ENCODE measurements at places on chromosomes 7 and 10.

DNA sequence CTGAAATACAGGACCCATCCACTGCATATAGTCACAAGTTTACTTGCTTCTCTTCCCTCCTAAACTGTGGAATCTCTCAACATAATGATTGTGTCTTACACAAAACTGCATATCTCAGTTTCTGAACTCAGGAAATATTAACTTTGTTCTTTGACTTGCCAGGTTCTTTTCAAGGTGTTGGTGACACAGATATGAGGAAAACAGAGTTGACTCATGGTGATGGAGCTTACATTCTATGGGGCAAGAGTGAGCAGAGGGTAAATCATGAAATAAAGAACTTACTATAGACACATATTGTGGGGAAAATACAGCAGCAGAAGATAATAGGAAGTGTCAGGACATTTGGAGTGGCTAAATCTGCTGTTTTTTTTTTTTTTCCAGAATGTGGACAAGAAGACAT, 72.5 kb upstream of the IGFBP3 start:
- no peak for DNase-seq

DNA sequence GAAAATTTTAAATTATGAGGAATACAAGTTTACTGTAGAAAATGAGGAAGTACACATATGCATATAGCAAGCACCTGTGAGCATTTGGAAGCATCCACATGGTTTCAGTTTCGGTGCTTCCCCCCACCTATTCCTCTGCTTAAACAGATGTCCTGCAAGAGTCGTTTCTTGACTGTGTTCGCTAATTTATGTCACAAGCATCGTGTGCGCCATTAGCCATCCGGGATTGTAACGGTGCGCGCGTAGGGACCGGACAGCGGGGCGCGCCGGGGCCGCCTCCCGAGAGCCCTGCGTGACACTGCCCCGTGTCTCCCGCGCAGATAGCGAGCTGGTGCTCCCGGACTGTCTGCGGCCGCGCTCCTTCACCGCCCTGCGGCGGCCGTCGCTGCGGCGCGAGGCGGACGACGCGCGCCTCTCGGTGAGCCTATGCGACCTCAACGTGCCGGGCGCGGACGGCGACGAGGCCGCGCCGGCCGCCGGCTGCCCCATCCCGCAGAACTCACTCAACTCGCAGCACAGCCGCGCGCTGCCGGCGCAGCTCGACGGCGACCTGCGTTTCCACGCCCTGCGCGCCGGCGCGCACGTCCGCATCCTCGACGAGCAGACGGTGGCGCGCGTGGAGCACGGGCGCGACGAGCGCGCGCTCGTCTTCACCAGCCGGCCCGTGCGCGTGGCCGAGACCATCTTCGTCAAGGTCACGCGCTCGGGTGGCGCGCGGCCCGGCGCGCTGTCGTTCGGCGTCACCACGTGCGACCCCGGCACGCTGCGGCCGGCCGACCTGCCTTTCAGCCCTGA, 90.9 kb downstream of the NEURL1 start:
- DNase-seq: no peak

- no peak for DNase-seq
These were observed 289.1 kb downstream of the FGFR2 start for GRCh38 chr10:121309164-121309563.

- DNase-seq: no peak
These were observed 736.6 kb downstream of the AUTS2 start for GRCh38 chr7:70334871-70335270.

DNA sequence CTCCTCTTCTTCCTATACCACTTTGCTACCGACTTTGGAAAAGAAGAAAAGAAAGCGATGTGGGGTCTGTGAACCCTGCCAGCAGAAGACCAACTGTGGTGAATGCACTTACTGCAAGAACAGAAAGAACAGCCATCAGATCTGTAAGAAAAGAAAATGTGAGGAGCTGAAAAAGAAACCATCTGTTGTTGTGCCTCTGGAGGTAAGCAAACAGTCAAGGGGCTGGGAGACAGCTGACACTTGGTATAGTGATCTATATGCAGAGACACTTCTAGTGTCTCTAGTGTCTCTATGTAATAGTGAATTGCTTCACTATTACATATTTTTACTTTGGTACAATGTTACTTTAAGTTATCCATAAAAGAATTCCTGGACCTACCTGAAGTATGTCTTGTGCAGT, 13.9 kb downstream of the TET1 start:
- no peak for DNase-seq

DNA sequence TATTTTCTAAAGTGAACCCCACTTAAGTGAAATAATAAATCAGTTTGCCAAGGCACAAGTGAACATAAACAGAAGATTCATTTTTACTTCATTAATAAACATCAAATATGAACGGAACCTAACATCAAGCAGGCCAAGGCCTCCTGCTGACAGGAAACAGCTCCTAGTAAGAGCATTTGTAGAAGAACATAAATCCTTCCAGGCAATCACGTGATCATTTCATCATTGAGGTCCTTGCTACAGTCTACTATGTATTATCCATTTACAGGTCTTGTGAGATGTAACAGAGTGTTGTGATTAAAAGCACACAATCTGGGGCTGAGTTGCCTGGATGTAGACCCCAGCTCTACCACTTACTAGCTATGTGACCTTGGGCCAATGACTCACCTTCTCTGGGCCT, 70.6 kb downstream of the CALD1 start:
- no peak for DNase-seq

- no peak for DNase-seq
These were observed 105.7 kb upstream of the PPIF start for GRCh38 chr10:79241629-79241989.

DNA sequence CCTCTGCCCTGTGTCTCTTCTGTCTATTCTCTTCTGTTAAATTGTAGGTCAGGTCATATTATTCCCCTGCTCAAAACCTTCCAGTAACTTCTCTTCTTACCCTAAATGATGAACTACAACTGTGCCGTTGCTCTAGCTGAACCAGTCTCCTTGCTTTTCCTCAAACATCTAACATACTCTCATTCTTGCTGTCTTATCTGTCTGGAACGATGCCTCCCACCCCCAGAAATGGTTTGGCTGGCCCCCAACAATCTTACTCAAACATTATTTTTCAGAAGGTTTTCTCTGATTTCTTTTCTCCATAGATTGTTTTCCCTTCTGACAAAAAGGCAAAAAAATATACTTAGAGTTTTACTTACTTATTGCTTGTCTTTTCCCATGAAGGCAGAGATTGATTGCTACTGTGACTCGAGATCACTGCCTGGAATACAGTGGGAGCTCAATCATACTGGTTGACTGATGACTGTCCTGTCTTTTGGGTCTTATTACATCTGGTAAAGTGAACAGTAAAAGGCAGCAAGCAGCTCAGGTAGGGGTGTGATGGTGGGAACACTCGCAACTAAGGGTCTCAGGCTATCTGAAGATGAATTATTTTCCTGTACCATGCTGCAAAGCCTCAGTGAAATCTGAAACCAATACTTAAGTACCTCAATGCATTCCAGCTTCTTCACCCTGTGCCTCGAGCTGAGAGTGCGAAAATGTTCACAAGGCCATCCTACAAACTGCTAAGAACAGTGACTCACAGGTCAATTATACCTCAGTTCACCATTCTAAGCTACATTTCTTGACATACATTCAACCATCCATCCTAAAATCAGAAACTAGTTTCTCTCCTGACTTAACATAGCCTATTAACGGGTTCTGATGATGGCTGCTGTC, 67.6 kb downstream of the DNMBP start:
- no peak for DNase-seq

DNA sequence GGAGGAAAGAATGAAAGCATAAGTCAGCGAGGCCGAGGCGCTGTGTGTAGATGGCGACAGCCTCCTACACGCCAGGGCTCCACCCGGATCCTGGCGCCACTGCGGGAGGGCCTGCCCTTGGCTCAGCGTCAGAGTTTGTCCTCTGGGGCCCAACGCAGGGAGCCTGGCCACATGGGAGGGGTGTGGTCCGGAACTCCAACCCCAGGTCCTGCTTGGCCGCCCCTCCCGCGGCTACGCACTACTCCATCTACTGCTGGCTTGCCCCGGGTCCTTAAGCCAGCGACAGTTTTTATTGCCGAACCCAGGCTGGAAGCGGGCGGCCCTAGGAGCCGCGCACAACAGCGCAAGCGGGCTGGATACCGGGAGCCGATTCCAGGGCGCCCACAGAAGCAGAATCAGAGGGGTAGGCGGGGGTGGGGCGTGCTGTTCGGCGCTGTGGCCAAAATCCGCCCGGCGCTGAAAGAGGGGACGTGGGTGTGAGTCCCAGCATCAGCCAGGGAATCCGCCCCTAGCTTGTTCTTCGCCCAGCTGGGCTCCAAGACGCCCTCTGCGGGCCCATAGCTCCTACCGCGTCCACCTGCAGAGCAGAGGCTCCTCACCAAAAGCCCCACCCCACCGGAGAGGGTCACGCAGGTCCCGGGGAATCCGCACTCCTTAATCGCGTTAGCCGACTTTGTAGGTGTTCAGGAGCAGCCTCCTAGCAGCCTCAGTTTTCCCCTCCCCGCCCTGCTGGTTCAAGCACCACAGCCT, 4.5 kb downstream of the KAZALD1 start:
- DNase-seq: no peak

DNA sequence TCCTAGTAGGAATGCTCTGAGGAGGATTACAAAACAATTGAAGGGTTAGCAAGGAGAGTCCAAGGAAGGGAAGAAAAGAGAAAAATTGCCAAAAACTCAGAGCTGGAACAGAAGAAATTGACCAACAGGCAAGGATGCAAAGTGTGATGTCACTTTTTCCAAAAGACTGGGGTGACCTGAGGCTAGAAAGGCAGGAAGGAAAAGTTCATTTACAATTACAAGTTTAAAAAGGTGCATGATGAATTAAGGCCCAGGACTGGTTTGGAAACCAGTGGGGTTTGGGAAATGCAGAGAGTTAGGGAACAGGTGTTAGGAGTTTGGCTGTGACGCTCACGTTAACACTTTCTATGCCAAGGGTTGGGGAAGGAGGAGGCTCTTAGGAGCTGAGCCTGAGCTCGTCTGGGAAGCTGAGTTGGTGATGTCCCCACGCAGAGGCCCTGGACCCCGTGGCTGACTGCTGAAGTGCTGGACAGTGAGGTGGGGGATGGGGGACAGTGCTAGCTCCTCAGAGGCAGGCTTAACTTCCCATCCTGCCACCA, 92.6 kb upstream of the PODXL start:
- no peak for DNase-seq

DNA sequence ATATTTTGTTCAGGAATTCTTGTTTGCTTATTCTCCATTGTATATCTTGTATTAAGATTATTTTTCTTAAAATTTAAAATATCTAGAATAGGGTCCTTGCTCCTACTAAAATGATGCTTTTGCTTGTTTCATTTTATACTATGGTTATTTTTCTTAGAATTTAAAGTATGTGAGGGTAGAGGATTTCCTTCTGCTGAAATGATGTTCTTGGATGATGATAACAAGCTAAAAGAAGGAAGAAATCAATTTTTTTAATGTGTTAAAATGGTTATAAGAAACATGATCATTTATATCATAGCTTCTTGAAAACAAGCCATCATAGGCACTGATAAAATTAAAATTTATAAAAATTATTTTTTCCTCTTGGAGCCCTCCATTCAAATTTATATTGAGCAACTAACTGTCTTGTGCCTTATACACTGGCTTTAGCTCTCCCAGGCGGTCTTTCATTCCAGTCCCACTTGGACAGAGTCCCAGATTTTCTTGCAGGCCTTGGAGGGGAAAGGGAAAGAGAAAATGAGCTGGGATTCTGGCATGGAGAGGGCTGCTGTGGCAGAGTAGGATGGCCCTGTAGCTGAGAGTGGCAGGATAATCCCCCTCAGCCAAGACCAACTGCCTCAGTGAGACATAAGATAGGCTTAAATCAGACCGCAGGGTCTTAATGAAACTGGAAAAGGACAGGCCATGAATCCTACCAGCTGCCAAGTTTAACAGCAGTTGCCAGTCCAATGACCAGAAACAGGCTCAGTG, 60.2 kb downstream of the DNAJB9 start:
- no peak for DNase-seq

DNA sequence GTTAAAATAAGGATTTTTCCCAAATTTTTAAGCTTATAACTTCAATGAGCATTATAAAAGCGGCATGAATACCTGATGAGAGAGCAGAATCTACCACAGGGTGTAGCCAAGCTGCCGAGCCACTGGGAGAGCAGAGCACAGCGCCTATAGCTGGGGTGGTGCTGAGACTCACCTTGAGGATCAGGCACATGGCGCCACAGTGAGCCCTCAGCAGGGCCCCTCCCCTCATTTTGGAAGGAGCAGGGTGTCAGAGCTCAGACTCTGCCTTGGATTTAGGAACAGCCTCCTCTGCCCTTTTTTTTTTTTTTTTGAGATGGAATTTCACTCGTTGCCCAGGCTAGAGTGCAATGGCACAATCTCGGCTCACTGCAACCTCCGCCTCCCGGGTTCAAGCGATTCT, 118.6 kb downstream of the SRPK2 start:
- DNase-seq: no peak

DNA sequence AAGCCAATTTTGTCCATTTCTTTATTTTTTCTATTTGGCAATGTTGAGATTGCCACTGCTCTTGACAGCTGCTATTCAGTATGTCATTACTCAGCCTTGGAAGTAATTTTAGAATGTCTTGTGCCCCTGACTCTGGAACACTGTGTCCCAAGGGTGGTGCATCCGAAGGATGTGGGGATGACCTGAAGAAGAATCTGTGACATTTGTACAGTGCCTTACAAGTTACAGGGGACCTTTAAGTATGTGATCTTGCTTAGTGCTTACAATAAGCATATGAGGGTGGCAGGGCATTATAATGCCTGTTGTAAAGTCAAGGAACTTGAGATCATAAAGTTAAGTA, 239.5 kb downstream of the REEP3 start:
- no peak for DNase-seq

GRCh38 chr7:36496576-36496975, 106.9 kb downstream of the ANLN start:
- no peak for DNase-seq

DNA sequence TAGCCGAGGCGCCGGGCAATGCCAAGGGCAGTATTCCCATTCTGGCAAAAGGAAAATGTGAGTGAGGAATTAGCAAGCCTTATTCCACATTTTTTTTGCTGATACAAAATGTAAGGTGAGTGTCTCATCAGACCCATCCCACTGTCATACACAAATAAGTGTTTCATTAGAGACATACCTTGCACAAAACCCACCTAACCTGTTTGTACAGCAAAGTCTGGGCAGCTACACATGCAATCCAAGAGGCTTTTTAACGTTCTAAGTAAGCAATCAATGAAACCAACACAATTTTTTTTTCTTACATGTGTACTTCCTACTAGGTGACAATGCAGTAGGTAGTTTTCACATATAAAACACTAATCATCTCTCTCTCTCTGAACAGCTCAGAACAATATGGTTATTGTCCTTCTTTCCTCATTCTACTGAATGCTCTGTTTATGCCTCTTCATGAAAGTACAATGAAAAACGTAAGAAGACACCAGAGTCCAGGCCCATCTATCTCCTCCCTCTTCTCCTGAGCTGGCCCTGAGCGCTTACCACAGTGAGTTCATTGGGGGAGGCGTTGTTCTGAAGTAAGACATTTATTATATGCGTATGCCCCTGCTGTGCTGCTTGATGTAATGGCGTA, 217.2 kb downstream of the ANK3 start:
- DNase-seq: no peak
